ENCODE measurements at places on chromosomes 7 and 10. TPM values are rescaled to one million over a fixed set of nuclear protein-coding genes. Genes with fewer than 3 reads are reported as not detected.

KIAA1217 gene
- total RNA-seq, result 17.0 TPM

C10orf53 gene
- not detected for total RNA-seq

CTAGE8 gene
- total RNA-seq, result 3.1 TPM

LRRC4 gene
- total RNA-seq, result 0.39 TPM

FAM237B gene
- total RNA-seq, result not detected

GPC2 gene
- 0.52 TPM for total RNA-seq

SPDYE16 gene
- not detected for total RNA-seq

PDE1C gene
- total RNA-seq, result 23.3 TPM

OPALIN gene
- total RNA-seq, result not detected

FRMD4A gene
- total RNA-seq, result 4.6 TPM

LIPN gene
- not detected for total RNA-seq

ALKBH4 gene
- 12.1 TPM for total RNA-seq

MMRN2 gene
- 5.2 TPM for total RNA-seq

NKX1-2 gene
- not detected for total RNA-seq

CPXM2 gene
- total RNA-seq, result 52.1 TPM

FGF8 gene
- total RNA-seq, result 0.43 TPM

RET gene
- 0.32 TPM for total RNA-seq

SPDYE11 gene
- total RNA-seq, result under 0.01 TPM

TSPAN12 gene
- 3.4 TPM for total RNA-seq

LEP gene
- total RNA-seq, result 0.11 TPM

DYDC1 gene
- not detected for total RNA-seq

RBP3 gene
- not detected for total RNA-seq

WEE2 gene
- total RNA-seq, result not detected

ADCK2 gene
- 15.8 TPM for total RNA-seq

ATP5MK gene
- total RNA-seq, result 223 TPM

KIF20B gene
- total RNA-seq, result 16.6 TPM

CRTAC1 gene
- total RNA-seq, result 5.8 TPM

TMEM106B gene
- 93.9 TPM for total RNA-seq

ZNF117 gene
- 12.9 TPM for total RNA-seq

SHTN1 gene
- total RNA-seq, result 6.9 TPM

NAT16 gene
- 0.11 TPM for total RNA-seq

CTNNA3 gene
- not detected for total RNA-seq

SVOPL gene
- not detected for total RNA-seq

ACSM6 gene
- not detected for total RNA-seq

AMPH gene
- 5.4 TPM for total RNA-seq

SFXN2 gene
- total RNA-seq, result 2.7 TPM

TRIM8 gene
- total RNA-seq, result 160 TPM

C10orf67 gene
- total RNA-seq, result not detected

LSM5 gene
- 36.2 TPM for total RNA-seq

ZFYVE27 gene
- total RNA-seq, result 17.4 TPM

GIMAP6 gene
- not detected for total RNA-seq

TBXAS1 gene
- 0.65 TPM for total RNA-seq

MRLN gene
- not detected for total RNA-seq

SLC18A3 gene
- total RNA-seq, result not detected

RAMP3 gene
- 0.13 TPM for total RNA-seq

PPP1R17 gene
- total RNA-seq, result not detected
